CD4-positive, alpha-beta T cell treated with Interleukin-15 for 4 hours (primary cell): ENCODE measurements at places on chromosomes 1 and 21.

DNA sequence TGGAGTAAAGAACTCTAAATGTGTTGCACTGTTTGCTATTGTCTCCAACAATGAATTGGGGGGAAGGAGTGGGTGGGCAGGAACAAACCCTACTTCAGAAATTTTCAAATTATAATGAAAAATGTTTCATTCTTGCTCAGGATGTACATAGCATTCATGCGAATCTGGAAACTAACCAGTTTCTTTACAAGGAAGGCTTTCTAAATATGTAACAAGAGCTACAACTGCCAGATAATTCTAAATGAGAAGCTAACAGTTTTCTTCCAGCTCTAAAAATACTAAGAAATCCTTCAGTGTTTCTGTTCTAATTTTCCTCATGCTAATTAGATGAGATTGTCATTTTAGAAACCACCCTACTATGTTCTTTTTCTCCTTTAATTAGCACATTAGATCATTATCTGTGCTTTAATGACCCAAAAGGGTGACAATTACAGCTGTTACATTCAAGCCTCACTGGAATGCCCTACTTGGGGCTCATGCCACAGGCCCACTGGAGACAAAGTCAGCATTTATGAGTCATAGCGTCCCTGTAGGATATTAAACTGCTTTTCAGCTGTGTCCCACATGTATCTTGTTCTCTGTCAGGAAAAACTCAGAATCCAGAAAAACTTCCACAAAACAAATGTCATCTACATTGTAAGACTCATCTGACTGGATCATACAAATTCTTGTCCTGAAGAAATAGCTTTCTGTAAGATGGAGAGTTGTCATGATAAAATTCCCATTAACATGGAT is 804.6 kb upstream of the CXADR start:
- no peak for DNase-seq

- no peak for DNase-seq
Observed at GRCh38 chr1:233959102-233959501, 54.6 kb downstream of the SLC35F3 start.

GRCh38 chr1:98205291-98206017 is 284.6 kb upstream of the DPYD start:
- no peak for DNase-seq

- DNase-seq = no peak
Observed at GRCh38 chr1:215923129-215923824, 356.2 kb downstream of the KCTD3 start.

GRCh38 chr1:222918801-222919477 is 104.1 kb downstream of the DISP1 start:
- DNase-seq = no peak

DNA sequence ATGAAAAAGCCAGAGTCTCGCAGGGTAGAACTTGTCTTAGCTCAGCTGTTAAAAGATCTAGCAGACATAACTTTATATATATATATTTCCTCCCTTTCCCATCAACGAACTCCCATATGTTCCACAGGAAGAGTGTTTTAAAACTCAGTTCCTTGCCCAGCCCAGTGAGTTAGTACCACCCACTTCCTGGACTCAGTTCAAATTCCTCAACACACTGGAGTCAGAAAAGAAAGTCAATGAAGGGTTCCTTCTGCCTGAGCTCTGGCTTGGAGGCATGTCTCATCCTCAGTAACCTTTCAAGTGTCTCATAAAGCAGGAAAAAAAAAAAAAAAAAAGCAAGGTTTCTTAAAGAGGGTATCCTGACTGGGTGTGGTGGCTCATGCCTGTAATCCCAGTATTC is 15.6 kb downstream of the TPM3 start:
- no peak for DNase-seq

- DNase-seq = no peak
Observed at GRCh38 chr1:89905395-89906058, 84.7 kb downstream of the LRRC8D start.
